ENCODE measurements at places on chromosomes 1 and 21. TPM values are rescaled to one million over a fixed set of nuclear protein-coding genes. Genes with fewer than 3 reads are reported as not detected.

- DNase-seq, result no peak
Observed at GRCh38 chr1:145918992-145919939, 749 bp upstream of the PEX11B start.

- no peak for DNase-seq
Observed at GRCh38 chr1:173418107-173418985, 58.8 kb upstream of the PRDX6 start.

Gene DSTYK
- total RNA-seq, result 13.8 TPM

GRCh38 chr1:18936814-18937481 lies 19.5 kb downstream of the IFFO2 start:
- no peak for DNase-seq

Gene MYOG
- total RNA-seq, result not detected

DNA sequence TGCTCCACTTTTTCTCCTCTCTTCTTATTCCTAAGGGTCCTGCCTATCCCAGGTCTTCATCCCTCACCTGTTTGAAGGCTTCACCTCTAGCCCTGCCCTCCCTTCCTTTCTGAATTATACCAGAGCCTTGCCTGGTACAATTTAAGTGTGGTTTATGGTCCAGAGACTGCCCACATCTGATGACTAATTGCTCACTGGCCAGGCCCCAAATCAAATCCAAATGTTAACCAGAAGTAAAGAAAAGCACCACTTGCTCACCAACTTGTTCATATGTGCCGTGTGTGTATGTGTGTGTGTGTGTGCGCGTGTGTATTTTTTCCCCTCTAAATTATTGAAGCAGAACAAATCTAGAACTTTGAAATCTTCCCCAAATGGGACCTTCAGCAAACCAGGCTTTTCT lies 26.4 kb downstream of the MYOM3 start:
- DNase-seq, result no peak

DNA sequence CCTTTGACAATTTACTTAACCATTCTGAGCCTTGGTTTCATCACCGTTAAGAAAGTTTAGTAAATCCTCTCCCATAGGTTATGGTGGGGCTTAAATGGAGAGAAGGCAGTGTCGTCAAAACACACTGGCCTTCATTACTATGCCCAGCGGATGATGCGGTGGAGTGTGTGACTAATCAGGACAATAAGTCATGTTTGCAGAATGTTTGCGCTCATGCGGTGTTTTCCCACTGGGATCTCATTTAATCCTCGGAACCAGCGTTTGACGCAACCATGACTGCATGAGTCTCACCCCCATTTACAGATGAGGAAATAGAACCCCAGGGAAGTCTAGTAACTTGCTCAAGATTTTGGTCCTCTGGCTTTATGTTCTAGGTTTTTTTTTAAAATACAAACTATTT lies 17.5 kb downstream of the SLC26A9 start:
- DNase-seq, result no peak

Gene OVAAL
- not detected for total RNA-seq

GRCh38 chr1:184665360-184665759 lies 89.3 kb downstream of the EDEM3 start:
- DNase-seq, result no peak

DNA sequence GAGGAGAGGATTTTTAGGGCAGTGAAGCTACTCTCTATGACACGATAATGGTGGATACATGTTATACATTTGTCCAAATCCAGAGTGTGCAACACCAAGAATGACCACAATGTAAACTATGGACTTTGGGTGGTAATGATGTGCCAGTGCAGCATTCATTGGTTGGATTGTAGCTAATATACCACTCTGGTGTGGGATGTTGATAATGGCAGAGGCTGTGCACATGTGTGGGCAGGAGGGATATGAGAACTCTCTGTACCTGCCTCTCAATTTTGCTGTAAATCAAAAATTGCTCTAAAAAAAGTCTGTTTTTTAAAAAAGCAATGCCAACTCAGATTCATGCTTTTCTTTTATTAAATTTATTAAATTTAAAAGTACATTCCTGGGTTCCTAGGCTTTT lies 27.2 kb upstream of the LPAR3 start:
- DNase-seq, result no peak

DNA sequence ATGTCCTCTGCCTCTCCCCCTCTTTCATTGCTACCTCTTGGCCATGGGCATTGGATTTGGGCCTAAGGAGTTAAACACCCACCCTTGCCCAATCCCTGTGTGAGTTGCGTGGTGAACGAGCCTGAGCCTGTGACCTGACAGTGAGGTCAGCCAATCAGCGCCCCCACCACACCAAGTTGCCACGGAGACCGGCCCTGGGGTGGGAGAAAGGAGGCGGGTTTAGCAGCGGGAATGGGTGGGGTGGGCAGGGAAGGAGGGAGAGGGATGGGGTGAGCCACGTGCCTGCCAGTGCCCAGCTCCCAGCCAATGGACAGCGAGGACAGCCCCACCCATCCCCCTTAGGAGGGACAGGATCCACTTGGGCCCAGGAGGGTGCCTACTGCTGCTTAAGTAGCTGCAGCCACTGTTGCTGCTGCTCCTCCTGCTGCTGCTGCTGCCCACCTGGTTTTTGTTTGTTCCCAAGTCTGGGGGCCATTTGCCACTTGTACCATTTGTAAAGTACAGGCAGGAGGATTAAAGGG lies 9.5 kb downstream of the ZBTB7B start:
- no peak for DNase-seq

DNA sequence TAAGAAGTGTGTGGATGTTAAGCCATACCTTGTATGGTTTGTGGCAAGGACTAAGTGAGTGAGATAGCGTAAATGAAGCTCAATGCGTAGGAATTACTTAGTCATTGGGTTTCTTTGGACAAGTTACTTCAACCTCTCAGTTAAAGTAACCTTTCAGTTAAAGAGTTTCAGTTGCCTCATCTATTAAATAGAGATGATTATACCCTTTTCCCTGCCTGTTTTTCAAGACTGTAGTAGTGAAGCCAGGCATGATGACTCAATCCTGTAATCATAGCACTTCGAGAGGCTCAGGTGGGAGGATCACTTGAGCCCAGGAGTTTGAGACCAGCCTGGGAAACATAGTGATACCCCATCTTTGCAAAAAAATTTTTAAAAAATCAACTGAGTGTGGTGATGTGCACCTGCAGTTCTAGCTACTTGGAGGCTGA lies 6.3 kb downstream of the ZMPSTE24 start:
- DNase-seq, result no peak

GRCh38 chr1:109931911-109932636 lies 21.4 kb downstream of the CSF1 start:
- DNase-seq, result no peak

GRCh38 chr1:7831458-7831857 lies 21.4 kb downstream of the UTS2 start:
- no peak for DNase-seq

Gene SPATC1L
- total RNA-seq, result 6.8 TPM

Gene GCSAML
- total RNA-seq, result 0.37 TPM

DNA sequence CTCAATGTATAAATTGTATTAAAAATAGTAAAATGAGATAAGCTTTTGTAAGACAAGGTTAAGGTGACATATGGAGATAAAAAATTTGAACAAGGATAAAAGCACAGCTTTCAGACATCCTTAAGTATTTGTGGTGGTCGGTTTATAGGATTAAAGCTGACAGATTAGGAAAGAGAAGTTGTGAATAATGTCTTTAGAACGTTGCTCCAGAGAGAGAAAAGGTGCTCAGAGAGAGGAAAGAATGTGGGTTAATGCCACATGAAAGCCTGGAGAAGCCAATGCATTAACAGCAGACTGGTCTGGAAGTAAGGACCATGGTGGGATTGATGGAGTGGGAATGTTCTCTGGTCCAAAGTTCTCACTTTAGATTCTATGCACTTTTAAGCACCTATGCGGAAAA lies 44.8 kb downstream of the ATP6V1G3 start:
- DNase-seq, result no peak

GRCh38 chr1:116855191-116855619 lies 54.5 kb upstream of the PTGFRN start:
- DNase-seq, result no peak

DNA sequence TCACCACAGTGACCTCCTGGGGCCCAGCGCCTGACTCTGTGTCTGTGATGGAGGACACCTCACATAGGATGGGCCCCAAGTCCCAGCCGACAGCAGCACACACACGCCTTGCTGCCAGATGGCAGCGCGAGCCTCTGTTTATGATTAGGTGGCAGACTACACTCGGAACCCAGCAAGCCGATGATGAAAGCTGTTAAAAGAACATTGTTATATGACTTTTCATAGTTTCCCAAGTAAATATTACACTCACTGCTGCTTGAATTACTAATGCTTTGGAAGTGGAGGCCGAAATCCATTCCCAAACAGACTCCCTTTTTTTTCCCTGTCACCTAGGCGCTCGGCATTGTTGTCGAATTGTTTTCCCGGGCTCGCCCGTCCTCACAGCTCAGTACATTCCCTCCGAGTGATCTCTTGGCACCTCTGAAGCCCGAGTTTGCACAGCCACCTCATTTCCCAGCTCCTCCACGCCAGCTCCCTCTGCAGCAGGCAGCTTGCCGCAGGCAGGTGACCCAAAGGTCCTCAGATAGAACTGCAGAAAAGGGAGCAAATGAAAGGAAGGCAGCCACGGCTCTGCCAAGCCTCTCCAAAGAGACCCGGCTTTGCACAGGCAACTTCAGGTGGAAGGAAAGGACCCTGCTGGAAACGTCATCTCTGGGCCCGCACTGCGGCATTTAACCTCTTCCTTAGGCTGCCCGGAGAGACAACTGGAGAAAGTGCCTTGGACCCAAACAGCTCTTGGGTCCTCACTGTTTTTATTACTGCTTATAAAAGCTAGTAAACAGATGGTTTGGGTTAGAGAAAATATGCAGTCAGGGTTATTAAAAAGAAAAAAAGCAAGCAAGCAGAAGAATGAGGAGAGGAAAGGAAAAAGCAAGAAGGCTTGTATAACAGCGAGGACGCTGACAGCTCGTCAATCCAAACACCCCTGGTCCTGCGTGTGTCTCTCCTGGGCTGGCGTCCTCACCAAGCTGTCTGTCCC lies 72.2 kb upstream of the SLC25A33 start:
- DNase-seq, result no peak

DNA sequence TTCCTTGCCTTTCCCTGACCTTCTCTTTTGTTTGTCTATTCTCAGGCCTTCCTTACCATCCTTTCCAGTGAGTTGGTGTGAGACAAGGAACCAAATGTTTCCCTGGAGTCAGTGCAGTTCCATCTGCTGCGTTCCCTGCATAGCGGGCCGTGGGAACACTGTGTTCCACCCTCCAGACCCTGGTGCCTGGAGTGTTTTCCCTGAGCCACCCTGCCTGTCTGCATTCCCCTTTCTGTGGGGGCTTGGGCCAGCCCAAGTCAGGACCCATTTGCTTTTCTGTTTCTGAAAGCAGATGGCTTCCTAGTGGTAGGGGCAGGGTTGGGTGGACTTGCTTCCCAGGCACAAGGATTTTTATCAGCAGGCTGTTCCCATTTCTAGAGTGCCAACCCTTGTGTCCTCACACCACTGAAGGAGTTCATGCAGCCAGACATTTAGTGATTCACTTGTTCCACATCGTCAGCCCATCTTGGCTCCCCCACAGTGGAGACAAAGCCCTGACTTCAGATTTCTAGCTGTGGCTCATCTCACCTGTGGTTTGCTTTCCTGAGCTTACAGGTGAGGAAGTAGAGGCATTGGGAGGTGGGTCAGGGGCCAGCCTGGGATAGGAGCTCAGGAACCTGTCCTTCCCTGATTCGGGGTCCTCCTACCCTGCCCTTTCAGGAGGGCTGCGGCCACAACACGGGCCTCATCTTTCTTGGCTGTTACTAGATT lies 14.1 kb upstream of the MYOG start:
- DNase-seq, result no peak

GRCh38 chr1:115074839-115075534 lies 14.3 kb downstream of the TSPAN2 start:
- DNase-seq, result no peak

GRCh38 chr1:36559061-36559460 lies 76.3 kb upstream of the CSF3R start:
- no peak for DNase-seq

GRCh38 chr1:196543833-196544232 lies 64.4 kb downstream of the KCNT2 start:
- DNase-seq, result no peak

Gene PRCC
- 111 TPM for total RNA-seq

Gene UBL4B
- not detected for total RNA-seq

DNA sequence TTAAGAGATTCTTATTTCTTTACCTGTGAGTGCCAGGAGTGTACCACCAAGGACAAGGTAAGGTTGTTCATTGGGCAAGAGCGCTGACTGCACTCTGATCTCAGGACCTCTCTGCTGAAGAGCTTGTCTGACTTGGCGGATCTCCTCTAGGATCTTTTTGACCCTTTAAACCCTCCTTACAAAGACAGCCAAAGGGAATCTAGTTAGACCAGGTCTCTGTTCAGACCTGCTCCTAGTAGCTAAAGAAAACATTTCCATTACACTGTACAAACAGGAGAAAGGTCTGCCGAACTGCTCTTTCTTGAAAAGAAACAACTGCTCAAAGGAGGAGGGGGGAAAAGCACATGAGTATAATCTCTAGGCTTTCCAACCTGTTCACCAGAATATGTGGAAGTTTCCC lies 49.3 kb downstream of the SMYD2 start:
- no peak for DNase-seq

GRCh38 chr1:101920577-101920976 lies 76.1 kb downstream of the OLFM3 start:
- no peak for DNase-seq

DNA sequence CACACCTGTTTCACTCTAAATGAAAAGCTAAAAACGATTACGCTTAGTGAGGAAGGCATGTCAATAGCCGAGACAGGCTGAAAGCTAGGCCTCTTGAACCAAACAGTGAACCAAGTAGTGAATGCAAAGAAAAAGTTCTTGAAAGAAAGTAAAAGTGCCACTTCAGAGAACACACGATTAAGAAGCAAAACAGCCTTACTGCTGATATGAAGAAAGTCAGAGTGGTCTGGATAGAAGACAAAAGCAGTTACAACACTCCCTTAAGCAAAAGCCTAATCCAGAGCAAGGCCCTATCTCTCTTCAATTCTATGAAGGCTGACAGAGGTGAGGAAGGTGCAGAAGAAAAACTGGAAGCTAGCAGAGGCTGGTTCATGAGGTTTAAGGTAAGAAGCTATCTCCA lies 130.7 kb downstream of the SIPA1L2 start:
- DNase-seq, result no peak

Gene EPHA2
- total RNA-seq, result 0.29 TPM

- DNase-seq, result no peak
Observed at GRCh38 chr1:221230605-221231004, 351.4 kb downstream of the HLX start.

- no peak for DNase-seq
Observed at GRCh38 chr1:97265630-97266029, 544.0 kb downstream of the PTBP2 start.

- no peak for DNase-seq
Observed at GRCh38 chr1:226279498-226279897, 29.5 kb downstream of the LIN9 start.

Gene SLAMF1
- 138 TPM for total RNA-seq

Gene RXRG
- not detected for total RNA-seq

GRCh38 chr1:55204997-55205396 lies 10.2 kb downstream of the USP24 start:
- DNase-seq, result no peak

Data from activated T-cell treated with anti-CD3 and anti-CD28 coated beads, Interleukin-2, amount 50 U/mL, for 4 hours (primary cell).